CD4-positive, alpha-beta memory T cell (primary cell): ENCODE measurements at places on chromosomes 6 and 20. TPM values are rescaled to one million over a fixed set of nuclear protein-coding genes. Genes with fewer than 3 reads are reported as not detected.

GRCh38 chr6:41519745-41520699 is 26.2 kb upstream of the FOXP4 start:
- H3K27ac ChIP-seq, result no peak overlapping the region
- DNase-seq, result no peak
- H3K36me3 ChIP-seq, result no peaks in the 10 kb centered on the region
- H3K27me3 ChIP-seq, result no peaks in the 10 kb centered on the region
- no peak overlapping the region for H3K4me3 ChIP-seq
- no peaks in the 10 kb centered on the region for H3K4me1 ChIP-seq

- DNase-seq, result no peak
- H3K36me3 ChIP-seq, result no peaks in the 10 kb centered on the region
- H3K4me1 ChIP-seq, result peaks cover 10% of the 10 kb centered on the region
Observed at GRCh38 chr6:79909517-79909916, 37.8 kb downstream of the ELOVL4 start.

- H3K4me3 ChIP-seq, result no peak overlapping the region
- no peak for DNase-seq
- no peaks in the 10 kb centered on the region for H3K36me3 ChIP-seq
- H3K27ac ChIP-seq, result no peak overlapping the region
- no peaks in the 10 kb centered on the region for H3K27me3 ChIP-seq
- no peaks in the 10 kb centered on the region for H3K4me1 ChIP-seq
Observed at GRCh38 chr6:106885679-106886078, 88.8 kb downstream of the CD24 start.

F13A1 gene
- 0.44 TPM for total RNA-seq

- H3K4me1 ChIP-seq, result no peaks in the 10 kb centered on the region
- H3K36me3 ChIP-seq, result no peaks in the 10 kb centered on the region
- no peak overlapping the region for H3K4me3 ChIP-seq
- no peaks in the 10 kb centered on the region for H3K27me3 ChIP-seq
Observed at GRCh38 chr20:10060226-10060625, 25.4 kb downstream of the ANKEF1 start.
